Glutamatergic neuron (in vitro differentiated cells): ENCODE measurements at places on chromosomes 11 and 22. TPM values are rescaled to one million over a fixed set of nuclear protein-coding genes. Genes with fewer than 3 reads are reported as not detected.

Gene ESAM
- total RNA-seq, result 0.54 TPM

Gene OR2AG2
- total RNA-seq, result 0.78 TPM

Gene CHRM1
- total RNA-seq, result not detected

Gene CD3E
- not detected for total RNA-seq

Gene P4HA3
- not detected for total RNA-seq

Gene STK33
- total RNA-seq, result 8.5 TPM

Gene OPCML
- total RNA-seq, result 0.61 TPM

DNA sequence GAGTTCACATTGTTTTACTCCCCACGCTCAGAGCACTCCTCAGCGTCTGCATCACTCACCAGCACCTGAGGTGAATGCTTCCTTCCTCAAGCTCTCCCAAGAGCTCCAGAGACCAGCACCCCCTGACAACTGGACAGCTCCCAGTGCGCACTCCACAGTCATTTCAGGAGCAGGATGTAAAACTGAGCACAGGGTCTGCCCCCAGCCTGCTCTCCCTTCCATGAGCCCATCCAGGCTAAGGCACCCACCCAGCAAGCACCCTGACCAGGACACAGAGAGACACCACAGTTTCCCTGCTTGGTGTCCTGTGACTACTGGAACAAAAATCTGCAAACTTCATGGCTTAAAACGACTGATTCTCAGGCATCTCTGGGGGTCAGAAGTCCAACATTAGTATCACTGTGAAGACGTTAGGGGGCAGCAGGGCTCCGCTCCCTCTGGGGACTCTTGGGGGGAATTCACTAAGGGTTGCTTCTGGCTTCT lies 3.3 kb downstream of the SCGB1D2 start:
- no peak overlapping the region for H3K27ac ChIP-seq
- no peaks in the 10 kb centered on the region for H3K4me1 ChIP-seq
- DNase-seq, result no peak

DNA sequence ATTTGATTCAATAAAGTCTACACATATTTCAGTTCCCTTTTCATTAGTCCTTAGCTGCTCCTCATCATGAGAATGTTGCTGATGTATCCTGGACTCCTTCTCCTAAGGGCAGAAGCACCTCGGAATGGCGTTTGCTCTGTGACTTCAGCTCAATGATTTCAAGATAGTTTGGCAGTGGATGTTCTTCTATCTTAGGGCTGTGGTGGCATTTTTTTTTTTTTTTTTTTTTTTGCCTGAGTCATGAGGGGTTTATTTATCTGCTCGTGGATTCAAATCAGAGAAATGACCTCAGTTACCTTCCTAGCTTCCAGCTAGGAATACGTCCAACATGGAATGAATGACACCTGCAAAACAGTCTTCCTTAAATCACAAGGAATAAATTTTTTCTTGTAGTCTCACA lies 220.0 kb upstream of the ZBED5 start:
- H3K4me1 ChIP-seq, result peaks cover 10% of the 10 kb centered on the region
- no peak overlapping the region for H3K27ac ChIP-seq
- peaks cover 4% of the 10 kb centered on the region for H3K27me3 ChIP-seq
- H3K36me3 ChIP-seq, result no peaks in the 10 kb centered on the region
- no peak overlapping the region for H3K4me3 ChIP-seq
- DNase-seq, result no peak

DNA sequence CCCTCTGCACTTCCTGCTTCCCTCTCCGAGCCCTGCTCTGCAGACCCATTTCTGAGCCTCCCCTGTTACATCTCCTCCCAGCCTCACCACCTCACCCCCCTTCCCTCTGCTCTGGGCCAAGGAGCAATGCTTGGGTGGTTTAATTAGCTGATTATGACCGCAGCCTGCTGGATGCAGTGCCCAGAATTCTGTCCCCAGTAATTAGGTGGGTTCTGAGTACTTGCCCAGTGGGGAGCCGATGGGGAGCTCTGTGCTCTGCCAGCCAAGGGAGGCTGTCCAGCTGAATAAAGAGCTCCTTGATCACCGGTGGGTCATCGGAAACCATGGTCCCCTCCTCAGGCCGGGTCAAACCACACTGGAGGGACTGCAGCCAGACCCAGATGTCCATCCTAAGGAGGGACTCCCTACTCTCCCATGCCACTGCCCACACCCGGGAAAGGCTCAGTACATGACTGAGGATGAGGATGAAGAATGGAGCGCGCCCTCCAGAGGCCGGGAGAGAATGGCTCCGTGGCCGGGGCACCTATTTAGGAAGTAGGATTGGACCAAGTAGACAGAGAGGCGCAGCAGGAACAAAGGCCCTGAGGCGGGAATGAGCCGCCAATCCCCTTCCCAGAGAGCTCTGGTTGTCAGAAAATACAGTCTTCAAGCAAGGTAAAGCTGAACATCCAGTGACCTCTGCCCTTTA lies 9.1 kb downstream of the ARRB1 start:
- H3K27ac ChIP-seq, result no peak overlapping the region
- H3K27me3 ChIP-seq, result peaks cover 9% of the 10 kb centered on the region
- peaks cover 35% of the 10 kb centered on the region for H3K4me1 ChIP-seq
- no peaks in the 10 kb centered on the region for H3K36me3 ChIP-seq
- no peak overlapping the region for H3K4me3 ChIP-seq

DNA sequence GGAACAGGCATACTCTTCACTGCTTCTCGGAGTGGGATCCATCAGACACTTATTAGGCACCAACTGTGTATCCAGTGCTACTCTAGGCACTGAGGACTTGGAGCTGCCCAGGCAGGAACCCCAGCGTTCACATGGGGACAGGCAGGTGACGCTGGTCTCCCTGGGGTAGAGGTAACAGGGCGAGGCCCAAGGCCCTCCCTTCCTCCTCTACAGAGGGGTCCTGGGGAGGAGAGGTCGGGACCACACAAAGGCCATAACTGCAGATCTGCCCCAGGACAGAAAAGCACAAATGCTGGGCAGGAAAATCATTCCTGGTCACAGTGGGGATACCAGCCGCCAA lies 262.2 kb downstream of the BRD1 start:
- H3K36me3 ChIP-seq, result peaks cover 6% of the 10 kb centered on the region
- no peak overlapping the region for H3K4me3 ChIP-seq
- no peaks in the 10 kb centered on the region for H3K4me1 ChIP-seq
- peaks cover 7% of the 10 kb centered on the region for H3K27me3 ChIP-seq

- no peak overlapping the region for H3K27ac ChIP-seq
- no peak overlapping the region for H3K4me3 ChIP-seq
- H3K27me3 ChIP-seq, result no peaks in the 10 kb centered on the region
- H3K4me1 ChIP-seq, result no peaks in the 10 kb centered on the region
- no peaks in the 10 kb centered on the region for H3K36me3 ChIP-seq
Observed at GRCh38 chr11:70360211-70360610, 38.1 kb upstream of the CTTN start.

- no peak for DNase-seq
- no peak overlapping the region for H3K4me3 ChIP-seq
- no peak overlapping the region for H3K27ac ChIP-seq
- no peaks in the 10 kb centered on the region for H3K36me3 ChIP-seq
- peaks cover 1% of the 10 kb centered on the region for H3K4me1 ChIP-seq
- H3K27me3 ChIP-seq, result peaks cover 16% of the 10 kb centered on the region
Observed at GRCh38 chr22:45968751-45969413, 8.1 kb downstream of the WNT7B start.

GRCh38 chr11:46099963-46100316 lies 21.3 kb downstream of the PHF21A start:
- H3K4me3 ChIP-seq, result no peak overlapping the region
- peaks cover 32% of the 10 kb centered on the region for H3K4me1 ChIP-seq
- no peak for DNase-seq
- H3K27ac ChIP-seq, result no peak overlapping the region
- H3K36me3 ChIP-seq, result no peaks in the 10 kb centered on the region
- peaks cover 4% of the 10 kb centered on the region for H3K27me3 ChIP-seq

DNA sequence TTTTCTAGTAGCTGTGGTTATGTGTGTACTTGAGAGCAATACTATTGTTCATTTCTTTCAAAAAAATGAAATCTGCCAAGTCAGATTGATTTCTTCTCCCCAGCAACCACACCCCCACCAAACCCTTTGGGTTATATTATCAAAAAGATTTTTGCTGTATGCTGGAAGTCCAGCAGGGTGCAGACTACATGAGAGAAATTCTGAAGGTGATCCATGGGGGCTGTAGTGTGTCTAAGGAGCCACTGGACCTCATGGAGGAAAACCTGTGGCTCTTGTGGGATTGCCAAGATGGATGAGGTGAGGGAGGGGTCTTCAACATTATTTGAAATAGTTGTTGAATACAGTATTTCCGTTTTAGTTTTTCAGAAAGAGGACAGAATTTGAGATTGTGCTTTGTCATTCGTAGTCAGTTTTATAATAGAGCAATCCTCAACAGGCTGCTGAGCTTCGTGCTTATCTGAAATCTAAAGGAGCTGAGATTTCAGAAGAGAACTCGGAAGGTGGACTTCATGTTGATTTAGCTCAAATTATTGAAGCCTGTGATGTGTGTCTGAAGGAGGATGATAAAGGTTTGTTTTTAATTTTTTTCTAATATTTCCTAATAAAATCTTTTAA lies 3.1 kb downstream of the EIF3M start:
- no peak for DNase-seq
- no peaks in the 10 kb centered on the region for H3K36me3 ChIP-seq
- no peak overlapping the region for H3K27ac ChIP-seq
- H3K4me3 ChIP-seq, result no peak overlapping the region

DNA sequence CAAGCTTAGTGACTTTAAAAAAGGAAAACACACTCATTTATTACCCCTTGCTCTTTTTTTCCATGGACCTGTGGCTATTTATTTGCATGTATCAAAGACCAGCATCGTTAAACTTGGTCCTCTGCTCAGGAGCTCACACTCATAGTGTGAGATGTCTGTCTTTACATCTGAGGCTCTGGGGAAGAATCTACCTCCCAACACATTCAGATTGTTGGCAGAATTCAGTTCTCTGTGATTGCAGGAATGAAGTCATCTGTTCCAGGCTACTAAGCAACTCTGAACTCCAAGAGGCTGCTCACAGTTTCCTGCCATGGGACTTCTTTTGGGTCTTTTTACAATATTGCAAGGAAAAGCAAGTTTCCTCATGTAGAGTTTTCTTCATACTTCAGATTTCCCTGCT lies 138.8 kb downstream of the LRRC4C start:
- H3K4me3 ChIP-seq, result no peak overlapping the region
- no peaks in the 10 kb centered on the region for H3K27me3 ChIP-seq
- no peak for DNase-seq
- H3K27ac ChIP-seq, result no peak overlapping the region

DNA sequence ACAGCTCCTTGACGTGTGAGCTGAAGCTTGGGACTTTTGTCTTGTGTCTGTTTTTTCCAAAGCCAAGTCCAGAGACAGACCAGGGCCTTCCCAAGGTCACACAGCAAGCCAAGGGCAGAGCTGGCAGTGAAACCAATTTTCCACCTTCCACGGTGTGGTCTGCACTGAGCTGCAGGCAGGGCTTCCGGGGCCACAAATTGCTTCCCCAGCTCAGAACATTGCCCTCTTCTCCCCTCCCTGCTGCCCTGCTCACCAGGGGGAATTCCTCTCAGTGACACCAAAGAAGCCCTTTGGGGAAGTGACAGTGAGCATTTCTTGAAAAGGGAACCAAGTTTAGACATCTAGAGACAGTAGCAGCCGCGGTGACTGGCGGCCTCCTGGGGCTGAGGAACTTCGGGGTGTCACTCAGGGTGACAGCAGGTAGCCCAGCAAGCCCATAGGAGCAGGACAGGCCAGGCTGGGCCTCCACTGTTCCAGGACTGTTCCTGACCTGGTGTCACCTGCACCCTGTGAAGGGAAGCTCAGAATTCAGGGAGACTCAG lies 9.2 kb downstream of the FXYD2 start:
- H3K27me3 ChIP-seq, result no peaks in the 10 kb centered on the region
- H3K27ac ChIP-seq, result no peak overlapping the region
- H3K4me1 ChIP-seq, result peaks cover 9% of the 10 kb centered on the region

DNA sequence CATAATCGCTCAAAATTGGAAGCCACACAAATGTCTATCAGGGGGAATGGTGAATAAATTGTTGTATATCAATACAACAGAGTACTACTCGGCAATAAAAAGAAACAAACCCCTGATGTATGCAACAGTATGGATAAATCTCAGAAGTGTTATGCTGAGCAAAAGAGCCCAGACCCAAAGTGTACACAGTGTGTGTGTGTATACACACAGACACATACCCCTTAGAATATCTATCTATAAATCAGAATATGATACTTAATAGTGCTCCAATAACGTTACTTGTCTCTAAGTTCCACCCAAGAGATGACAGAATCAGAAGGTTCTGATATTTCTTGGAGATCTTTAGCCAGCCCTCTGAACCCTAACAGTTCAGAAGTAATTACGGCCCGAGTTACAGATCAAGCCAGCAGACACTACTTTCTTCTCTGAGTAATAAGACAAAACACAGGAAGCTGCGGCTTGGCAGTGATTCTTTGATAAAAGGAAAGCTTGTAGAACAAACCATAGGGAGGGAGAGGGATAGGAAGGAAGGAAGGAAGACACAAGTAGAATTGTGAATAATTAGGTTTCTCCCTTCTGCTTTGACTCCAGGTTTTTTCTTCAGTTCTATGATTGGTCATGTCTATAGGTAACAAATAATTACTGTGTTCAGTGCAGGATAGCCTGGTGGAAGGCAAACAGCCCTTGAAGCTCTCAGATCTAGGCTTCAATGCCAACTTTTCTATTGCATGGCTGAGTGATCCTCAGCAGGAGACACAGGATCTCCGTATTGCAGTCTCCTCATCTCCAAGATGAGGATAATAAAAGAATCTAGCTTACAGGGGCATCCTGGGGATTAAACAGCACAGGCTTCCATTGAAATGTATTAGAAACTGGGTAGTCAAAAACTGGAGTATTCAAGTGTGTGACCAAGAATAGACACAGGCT lies 75.6 kb upstream of the TEAD1 start:
- H3K4me1 ChIP-seq, result no peaks in the 10 kb centered on the region
- no peaks in the 10 kb centered on the region for H3K27me3 ChIP-seq
- no peak for DNase-seq
- H3K36me3 ChIP-seq, result no peaks in the 10 kb centered on the region

DNA sequence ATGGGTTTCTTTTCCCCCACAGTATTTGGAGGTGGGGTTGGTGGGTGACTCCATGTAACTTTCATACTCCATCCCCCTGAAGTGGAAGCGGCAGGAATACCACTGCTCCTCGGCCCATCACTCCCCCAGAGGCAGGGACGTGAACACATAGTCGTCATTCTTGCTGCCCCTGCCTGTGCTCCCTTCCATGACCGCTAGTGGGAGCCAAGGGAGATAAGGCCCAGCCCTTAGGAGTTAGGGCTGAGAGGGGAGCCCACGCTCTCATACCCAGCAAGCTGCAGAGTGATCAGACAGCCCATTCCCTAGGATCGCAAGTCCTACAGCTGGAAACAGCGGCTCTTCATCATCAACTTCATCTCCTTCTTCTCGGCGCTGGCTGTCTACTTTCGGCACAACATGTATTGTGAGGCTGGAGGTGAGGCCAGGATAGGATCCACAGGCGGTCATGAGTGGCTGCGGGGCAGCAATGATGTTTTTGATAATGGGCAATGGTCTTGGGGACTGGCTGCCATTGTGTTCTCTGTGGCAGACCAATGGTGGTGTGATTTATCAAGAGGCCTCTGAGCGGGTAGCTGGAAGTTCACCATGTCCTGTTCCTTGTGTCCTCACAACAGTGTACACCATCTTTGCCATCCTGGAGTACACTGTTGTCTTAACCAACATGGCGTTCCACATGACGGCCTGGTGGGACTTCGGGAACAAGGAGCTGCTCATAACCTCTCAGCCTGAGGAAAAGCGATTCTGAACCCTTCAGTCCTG lies 15.9 kb downstream of the RHOG start:
- peak; percentile 83 for DNase-seq
- peak overlapping the region; percentile 57 for H3K27ac ChIP-seq
- H3K4me1 ChIP-seq, result no peaks in the 10 kb centered on the region

- peaks cover 7% of the 10 kb centered on the region for H3K27me3 ChIP-seq
- peaks cover 6% of the 10 kb centered on the region for H3K36me3 ChIP-seq
- DNase-seq, result no peak
- H3K4me3 ChIP-seq, result no peak overlapping the region
- no peak overlapping the region for H3K27ac ChIP-seq
Observed at GRCh38 chr22:49564666-49565515, 262.8 kb downstream of the BRD1 start.
